Suprapubic skin (tissue), 4 donors: ENCODE measurements at places on chromosomes 3 and 15. TPM values are rescaled to one million over a fixed set of nuclear protein-coding genes. Genes with fewer than 3 reads are reported as not detected.

ELL3 gene
- 79.2 TPM for total RNA-seq

TMOD2 gene
- total RNA-seq = 8.6 TPM

CCDC71 gene
- total RNA-seq = 29.0 TPM

SLC49A4 gene
- 31.0 TPM for total RNA-seq

OR5K2 gene
- total RNA-seq = not detected

KPNA1 gene
- total RNA-seq = 36.4 TPM

SLC28A1 gene
- not detected for total RNA-seq

MAN2C1 gene
- 249 TPM for total RNA-seq

GP9 gene
- total RNA-seq = not detected

ACTC1 gene
- total RNA-seq = 1.4 TPM

FRMD4B gene
- total RNA-seq = 53.8 TPM

RIOX2 gene
- total RNA-seq = 36.5 TPM

CAPN3 gene
- 50.8 TPM for total RNA-seq

AGBL1 gene
- not detected for total RNA-seq

CTSH gene
- 211 TPM for total RNA-seq

MFSD1 gene
- total RNA-seq = 80.6 TPM

ATP8B4 gene
- 2.2 TPM for total RNA-seq

IMPG2 gene
- total RNA-seq = 0.24 TPM

CNTN6 gene
- not detected for total RNA-seq

FETUB gene
- total RNA-seq = 14.4 TPM

GOLGA8Q gene
- total RNA-seq = 2.0 TPM
